ENCODE measurements at places on chromosomes 6 and 20.

DNA sequence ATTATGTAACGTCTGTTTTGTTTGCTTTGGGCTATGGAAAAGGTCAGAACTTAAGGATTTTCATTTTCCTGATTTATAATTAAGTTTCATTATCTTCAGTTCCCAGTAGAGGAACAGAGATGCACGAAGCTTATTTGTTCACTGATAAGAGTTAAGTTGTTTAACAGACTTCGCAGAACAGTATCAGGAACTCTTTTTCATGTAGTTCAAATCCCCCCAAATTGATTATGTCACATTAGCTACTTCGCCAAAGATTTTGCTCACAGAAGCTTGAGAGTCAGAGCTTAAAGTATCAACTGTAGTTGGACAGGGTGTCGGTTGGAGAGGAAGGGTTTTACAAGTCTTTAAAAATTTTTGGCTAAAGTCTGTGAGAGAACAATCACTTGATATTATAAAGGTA, 43.4 kb downstream of the ZHX3 start:
- DNase-seq = no peak

GRCh38 chr20:62088258-62089127, 22.8 kb upstream of the TAF4 start:
- DNase-seq = no peak

DNA sequence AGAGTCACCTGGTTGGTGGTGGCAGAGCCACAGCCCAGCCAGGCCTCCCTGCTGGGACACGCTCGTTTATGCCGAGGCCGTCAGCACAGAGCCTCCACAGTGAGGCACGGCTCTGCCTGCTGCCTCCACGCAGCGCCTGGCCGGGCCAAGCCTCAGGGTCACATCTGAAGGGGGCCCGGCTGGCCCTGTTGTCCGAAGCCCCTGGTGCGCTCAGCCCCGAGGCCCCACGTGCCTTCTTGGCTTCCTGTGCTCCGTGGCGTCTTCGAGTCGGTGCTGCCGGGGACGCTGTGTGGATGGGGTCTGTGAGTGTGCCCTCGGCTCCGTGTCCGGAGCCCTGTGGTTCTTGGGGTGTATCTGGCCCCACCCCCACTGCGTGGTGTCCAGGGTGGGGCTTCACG, 10.4 kb upstream of the TNFRSF6B start:
- no peak for DNase-seq

- DNase-seq = peak; percentile 28
Measured at GRCh38 chr20:4702562-4703280, 19.0 kb upstream of the PRND start.

GRCh38 chr6:144617708-144618107, 332.6 kb downstream of the UTRN start:
- DNase-seq = no peak

DNA sequence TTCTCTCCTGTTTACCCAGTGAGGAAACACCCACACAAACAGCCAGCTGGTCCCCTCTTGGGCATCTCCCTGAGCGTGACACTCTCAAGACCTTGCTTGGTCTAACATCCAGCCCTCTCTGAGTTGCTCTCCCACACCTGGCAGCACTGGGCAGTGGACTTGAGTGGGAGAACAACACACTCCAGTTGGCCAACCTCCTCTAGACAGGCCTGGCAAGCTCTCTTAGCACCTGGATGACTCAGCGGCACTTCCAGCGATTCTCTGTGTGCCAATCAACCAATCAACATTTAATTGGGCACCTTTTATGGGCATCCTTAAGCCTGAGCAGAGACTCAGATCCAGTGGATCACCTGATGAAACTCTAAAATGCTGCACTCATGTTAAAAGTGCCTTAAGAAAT, 76.6 kb upstream of the QKI start:
- DNase-seq = no peak

GRCh38 chr6:47221565-47221964, 88.1 kb downstream of the TNFRSF21 start:
- no peak for DNase-seq

DNA sequence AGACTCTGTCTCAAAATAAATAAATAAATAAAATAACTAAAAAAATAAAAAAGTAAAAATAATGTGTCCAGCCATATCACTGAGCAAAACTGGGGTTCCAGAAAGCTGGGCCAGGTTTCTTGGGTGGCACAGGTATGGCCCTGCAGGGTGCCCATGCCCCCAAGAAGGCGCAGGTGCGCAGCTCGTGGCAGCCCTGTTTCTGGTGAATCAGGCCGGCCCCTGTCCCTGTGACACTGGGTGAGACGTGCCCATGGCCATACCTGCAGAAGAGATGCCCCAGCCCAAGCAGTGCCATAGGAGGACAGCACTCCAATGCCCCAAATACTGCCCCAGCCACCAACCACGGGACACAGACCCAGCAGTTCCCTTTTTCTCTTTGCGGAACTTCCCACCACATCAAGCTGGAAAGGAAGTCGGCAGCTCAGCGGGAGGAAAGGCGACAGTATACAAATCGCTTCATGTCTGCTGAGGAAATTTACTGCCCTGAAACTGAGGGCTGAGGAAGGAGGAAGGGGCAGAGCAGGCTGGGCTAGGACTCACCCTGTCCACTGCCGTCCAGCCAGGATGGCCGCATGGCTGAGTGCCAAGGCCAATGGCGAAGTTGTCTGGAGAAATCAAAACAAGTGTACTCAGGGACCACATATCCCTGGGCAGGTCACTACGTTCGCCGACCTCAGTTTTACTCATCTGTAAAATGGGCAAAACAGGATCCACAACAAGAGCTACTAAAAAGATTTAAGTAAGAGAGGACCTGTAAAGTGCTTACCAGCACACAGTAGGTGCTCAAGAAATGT, 55.4 kb downstream of the PREX1 start:
- no peak for DNase-seq

DNA sequence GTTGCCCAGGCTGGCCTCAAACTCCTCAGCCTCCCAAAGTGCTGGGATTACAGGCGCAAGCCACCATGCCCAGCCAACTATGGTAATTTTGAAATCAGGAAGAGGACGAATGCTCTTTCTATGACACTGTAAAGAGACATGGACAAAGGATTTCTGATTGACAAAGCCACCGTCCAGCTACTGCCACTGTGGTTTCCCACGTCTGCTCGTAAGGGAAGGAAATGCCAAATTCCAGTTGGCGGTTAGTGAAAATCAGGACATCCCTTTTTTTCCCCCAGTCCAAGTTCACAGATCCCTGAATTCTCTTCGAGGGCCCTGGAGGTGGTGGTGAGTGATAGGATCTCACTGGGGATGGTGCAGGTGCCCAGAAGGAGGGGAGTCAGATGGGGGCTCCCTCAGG, 31.2 kb downstream of the SNAI1 start:
- DNase-seq = no peak

DNA sequence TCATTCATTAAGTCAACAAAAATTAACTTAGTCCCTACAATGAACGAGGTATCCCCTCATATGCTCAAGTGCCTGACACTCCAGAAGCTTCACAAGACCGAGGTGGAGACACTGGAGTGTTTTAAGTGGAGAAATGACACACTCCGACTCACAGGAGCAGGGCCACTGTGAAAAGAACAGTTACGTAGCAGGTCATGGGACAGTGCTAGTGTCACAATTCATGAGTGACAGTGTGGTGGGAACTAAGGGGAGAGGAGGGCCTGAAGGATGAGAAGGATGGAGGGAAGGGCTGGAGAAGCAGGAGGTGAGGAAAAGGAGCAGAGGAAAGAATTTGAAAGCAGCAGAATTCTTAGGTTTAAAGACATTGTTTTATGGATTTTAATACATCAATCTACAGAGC, 1.3 kb upstream of the HLA-A start:
- no peak for DNase-seq

- no peak for DNase-seq
Measured at GRCh38 chr6:14867802-14868201, 378.1 kb upstream of the JARID2 start.

- DNase-seq = no peak
Measured at GRCh38 chr20:12837646-12838045, 171.1 kb upstream of the SPTLC3 start.

DNA sequence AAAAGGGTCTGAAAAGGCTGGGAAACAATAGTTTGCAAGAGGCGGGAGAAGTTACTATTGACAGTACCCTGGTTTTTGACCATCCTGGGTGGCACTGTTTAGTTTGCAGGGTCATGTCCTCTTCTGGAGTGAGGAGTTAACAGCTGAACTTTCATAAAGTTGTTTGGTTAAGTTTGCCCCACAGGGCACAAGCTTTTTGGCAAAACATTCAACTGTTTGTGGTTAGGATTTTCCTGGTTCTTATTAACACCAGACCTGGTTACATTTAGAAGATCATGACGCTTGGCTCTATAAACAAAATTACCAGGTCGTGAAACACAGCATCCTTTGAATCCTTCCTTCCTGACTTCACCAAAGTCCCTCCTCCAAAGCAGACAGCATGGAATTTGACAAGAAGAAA, 106.1 kb downstream of the RIN2 start:
- no peak for DNase-seq

- no peak for DNase-seq
Measured at GRCh38 chr6:11197175-11197536, 35.3 kb downstream of the NEDD9 start.

DNA sequence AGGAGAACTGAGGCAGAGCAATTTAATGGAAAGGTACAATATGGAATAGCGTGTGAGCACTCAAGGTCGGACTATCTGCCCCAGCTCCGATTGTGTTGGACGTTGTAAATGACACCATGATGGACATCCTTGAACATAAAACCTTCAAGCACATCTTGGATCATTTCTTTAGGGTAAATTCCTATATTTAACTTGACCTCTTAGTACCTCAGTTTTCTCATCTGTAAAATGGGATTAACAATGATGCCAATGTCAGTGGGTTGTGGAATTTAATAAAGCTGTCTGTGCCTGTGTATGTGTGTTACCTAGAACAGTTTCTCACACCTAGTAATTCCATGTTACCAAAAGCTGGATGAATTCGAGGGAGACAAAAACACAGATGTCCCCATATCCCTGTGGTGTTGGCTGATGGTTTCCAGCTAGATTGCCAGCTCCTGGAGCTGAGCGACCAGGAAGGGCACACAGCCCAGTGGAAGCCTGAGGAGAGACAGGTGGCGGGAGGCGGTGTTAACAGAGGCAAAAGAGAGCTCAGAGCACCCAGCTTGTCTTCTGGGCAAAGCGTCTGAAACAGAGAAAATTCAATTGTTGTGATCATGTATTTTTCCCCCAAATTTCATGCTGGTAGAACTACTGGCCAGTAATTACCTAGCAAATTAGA, 32.6 kb downstream of the MDFI start:
- DNase-seq = no peak

- peak; percentile 65 for DNase-seq
Measured at GRCh38 chr20:43955062-43955749, 40.6 kb downstream of the TOX2 start.

- no peak for DNase-seq
Measured at GRCh38 chr6:73951183-73951582, 255.2 kb downstream of the CD109 start.

DNA sequence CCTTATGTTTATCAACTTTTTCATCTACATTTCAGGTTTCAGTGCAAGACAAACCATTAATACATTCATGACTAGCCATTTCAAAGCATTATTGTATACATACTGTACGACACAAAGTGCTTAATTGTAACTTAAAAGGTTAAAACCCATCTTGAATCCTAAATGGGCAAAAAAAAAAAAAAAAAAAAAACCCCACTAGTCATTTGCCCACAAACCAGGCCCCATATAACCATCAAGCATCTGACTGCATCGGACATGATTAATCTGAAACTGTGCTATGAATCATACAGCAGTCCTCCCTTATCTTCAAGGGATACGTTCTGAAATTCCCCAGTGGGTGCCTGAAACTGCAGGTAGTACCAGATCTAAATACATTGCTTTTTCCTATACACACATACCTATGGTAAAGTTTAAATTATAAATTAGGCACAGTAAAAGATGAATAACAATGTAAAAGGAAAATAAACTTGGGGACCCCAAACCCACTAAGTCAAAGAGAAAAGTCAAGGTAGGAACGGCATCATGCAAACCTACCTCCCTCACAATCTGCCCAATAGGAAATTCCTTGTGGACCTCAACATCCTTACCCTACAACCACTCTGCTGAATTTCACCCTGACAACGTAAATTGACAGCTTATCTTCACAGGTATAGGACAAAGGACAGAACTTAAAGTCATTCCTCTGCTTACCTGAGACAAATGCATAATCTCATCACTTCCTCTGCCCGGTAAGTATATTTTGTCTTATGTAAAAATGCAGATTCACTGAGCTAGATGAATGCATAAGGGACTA, 14.3 kb downstream of the B4GALT5 start:
- no peak for DNase-seq

DNA sequence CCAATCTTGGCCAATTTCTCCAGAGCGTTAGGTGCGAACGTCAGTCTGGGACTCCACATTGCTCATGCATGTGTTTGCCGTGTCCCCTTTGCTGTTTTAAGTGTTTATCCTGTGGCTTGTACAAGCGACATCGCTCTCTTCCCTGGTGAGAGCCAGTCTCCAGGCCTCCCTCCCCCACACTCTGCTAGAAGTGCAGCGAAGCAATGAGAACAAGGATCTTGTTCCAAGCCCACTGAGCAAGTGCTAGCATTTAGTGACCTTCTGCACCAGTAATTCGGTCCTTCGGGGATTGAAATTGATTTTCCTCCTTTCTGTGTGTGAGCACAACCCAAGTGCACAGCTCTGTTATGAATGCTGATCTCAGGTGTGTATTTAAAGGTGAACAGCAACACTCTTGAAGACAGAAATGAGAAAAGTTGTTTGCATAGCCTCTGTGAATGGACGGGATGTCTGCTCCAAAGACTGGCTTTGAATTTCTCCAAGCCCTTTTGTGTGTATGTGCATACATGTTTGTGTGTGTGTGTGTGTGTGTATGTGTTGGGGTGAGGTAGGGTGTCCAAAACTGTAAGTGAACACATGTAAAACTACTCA, 29.0 kb downstream of the CD83 start:
- DNase-seq = no peak

GRCh38 chr20:56503916-56504315, 20.6 kb upstream of the FAM209A start:
- no peak for DNase-seq

DNA sequence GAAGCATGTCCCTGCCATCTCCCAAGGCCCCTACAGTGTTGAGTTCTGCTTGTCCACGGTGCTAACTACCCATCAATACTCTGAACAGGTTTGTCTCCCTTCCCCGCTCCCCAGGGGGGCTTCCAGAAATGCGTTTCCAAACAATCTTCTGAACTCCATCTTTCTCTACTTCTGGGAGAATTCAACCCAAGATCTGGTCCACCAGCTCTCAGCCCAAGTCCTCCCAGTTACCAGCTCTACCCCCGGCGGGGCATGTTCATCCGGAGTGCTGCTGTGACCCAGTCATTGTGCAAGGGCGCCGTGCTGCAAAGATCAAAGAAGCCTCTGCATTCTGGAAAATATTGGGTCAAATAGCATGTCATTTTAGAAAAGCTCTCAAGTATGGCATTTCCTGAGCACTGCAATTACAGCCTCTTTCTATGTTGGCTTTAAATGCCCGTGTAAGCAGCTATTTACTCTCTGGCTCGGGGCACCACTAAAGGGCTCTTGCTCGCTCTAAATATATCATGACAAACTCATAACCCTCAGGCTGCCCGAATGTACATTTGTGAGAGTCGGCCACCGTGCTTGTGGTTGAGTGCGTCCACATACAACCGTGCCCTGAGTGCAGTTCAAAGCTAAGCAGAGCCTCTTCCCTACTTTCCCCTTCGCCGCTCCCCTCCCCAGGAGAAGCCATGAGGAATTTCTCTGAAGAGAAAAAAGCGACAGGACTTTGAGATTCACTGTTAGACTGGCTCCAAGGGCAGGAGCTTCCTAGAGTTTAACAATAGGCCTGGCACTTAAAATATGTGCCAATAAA, 71.6 kb downstream of the BANF2 start:
- DNase-seq = no peak

- no peak for DNase-seq
Measured at GRCh38 chr20:63457737-63458136, 14.7 kb downstream of the KCNQ2 start.

- DNase-seq = no peak
Measured at GRCh38 chr6:156747715-156748114, 29.5 kb upstream of the ARID1B start.

Data from activated T-cell treated with anti-CD3 and anti-CD28 coated beads, Interleukin-2, amount 50 U/mL, for 48 hours (primary cell).